ENCODE measurements at places on chromosomes 3 and 15. TPM values are rescaled to one million over a fixed set of nuclear protein-coding genes. Genes with fewer than 3 reads are reported as not detected.

- no peak for DNase-seq
Measured at GRCh38 chr3:99939876-99940275, 122.2 kb downstream of the CMSS1 start.

DNA sequence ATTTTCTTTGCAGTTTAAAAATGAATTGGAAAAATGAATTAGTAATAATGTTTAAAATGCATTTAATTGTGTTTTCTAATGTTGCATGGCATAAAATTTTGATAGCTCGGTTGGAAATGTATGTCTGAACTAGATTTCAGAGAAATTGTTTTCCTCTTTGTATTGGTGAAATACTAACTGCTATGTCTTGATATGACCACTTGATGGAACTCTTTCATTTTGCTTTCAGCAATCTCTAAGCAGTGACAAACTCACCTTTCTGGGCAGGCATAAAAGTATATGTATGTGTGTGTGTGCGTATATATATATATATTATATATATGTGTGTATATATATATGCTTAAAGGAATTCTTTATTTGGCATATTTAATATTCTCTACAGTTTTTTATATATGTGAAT, 239.3 kb upstream of the ZNF717 start:
- peak; percentile 50 for DNase-seq

CCR9 gene
- total RNA-seq = not detected

BUB1B gene
- 0.79 TPM for total RNA-seq
